ENCODE measurements at places on chromosomes 13 and 19. TPM values are rescaled to one million over a fixed set of nuclear protein-coding genes. Genes with fewer than 3 reads are reported as not detected.

GRCh38 chr19:1317274-1318003 is 31.8 kb downstream of the EFNA2 start:
- H3K27me3 ChIP-seq, result peaks cover 15% of the 10 kb centered on the region
- H3K27ac ChIP-seq, result no peak overlapping the region
- no peak overlapping the region for H3K4me3 ChIP-seq
- no peak for DNase-seq
- no peaks in the 10 kb centered on the region for H3K4me1 ChIP-seq

DNA sequence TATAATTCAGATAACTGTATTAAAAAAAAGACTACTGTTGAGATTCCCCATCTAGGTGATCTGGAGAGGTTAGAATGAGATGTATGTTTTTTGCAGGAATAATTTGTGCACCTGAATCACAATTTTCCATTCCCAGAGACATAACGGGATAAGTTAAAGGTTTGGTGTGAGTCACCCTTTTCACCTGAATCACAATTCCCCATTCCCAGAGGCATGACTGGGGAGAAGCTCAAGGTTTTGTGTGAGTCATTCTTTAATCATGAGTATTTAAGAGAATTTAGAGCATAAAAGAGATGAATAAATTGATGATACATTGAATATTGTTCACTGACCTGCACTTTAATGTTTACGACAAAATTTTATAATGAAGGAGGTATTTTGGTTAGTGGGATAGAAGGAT is 9.0 kb downstream of the OR7A5 start:
- no peaks in the 10 kb centered on the region for H3K36me3 ChIP-seq
- DNase-seq, result no peak
- H3K4me1 ChIP-seq, result no peaks in the 10 kb centered on the region
- no peak overlapping the region for H3K27ac ChIP-seq

DNA sequence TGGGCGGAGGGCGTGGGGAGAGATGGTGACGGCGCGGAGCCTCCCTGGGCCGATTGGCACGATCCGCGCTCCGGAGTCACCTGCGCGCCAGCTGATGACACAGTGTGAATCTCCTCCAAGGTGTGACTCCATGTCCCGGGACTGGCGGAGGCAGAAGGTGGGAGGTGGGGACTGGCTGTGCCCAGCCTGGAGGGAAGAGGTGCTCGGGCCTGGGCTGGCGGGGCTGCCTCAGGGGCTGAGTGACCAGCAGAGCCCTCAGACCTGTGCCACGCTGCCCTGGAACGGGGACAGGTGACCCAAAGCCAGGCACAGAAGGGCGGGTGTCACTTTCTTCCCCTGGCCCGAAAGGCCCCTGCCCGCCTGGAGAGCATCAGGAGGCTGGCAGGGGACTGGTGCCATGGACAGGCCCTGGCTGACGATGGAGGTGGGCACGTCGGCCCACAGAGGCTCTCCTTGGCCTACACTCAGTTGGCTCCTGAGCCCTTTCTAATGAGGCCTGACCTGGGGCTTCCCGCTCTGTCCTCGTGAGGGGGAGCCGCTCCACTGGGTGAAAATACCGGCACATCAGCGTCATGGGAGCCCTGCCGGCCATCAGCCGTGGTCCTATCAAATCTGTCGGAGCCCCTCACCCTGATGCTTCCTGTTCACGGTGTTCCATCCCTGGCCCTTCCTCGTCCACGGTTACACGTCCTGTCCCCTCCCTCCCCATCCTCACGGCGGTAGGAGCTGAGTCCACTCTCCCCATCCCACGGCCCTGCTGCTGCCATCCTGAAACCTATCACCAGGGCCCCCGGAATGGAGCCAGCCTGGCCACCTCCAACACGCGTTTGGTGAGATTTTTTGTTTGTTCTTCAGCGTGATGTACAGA is 75.6 kb downstream of the SPACA7 start:
- H3K4me3 ChIP-seq, result no peak overlapping the region
- H3K27ac ChIP-seq, result no peak overlapping the region
- H3K4me1 ChIP-seq, result no peaks in the 10 kb centered on the region
- peak; percentile 23 for DNase-seq

Gene AKAP8
- total RNA-seq, result 26.1 TPM

GRCh38 chr19:32063601-32064000 is 281.8 kb upstream of the ZNF507 start:
- DNase-seq, result no peak
- H3K4me3 ChIP-seq, result no peak overlapping the region
- no peak overlapping the region for H3K27ac ChIP-seq
- no peaks in the 10 kb centered on the region for H3K4me1 ChIP-seq

DNA sequence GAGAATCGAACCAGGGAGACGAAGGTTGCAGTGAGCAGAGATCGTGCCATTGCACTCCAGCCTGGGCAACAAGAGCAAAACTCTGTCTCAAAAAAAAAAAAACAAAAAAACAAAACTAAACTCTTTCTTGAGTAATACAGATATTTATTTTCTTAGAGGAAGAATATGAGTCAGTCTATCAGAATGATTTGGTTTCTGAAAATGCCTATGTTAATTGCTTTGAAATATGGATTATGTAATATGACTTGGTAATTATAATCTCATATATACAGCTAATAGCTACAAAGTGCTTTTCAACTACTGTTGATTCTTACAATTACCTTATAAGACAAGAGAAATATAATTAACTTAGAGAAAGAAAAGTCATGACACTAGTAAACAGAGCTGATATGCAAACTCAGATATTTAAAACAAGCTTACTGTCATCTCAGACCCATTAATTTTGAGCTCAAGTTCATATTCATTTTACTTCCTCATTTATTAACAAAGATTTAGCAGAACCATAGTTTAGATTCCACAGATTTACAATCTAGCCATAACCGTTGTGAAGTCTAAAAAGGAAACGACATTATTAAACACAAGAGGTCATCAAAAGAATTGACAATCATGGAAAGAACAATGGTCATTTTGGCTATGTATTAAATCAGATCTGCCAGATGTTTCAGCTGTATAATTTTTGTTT is 88.0 kb downstream of the TBC1D4 start:
- no peak for DNase-seq
- H3K27me3 ChIP-seq, result no peaks in the 10 kb centered on the region
- no peaks in the 10 kb centered on the region for H3K36me3 ChIP-seq
- no peak overlapping the region for H3K27ac ChIP-seq

Gene B3GNT3
- total RNA-seq, result 1.2 TPM

GRCh38 chr19:49064768-49065611 is at the start of gene NTF4:
Gene NTF4 (minus strand): TSS chr19:49064818. CDS start chr19:49061997, 2,821 bp downstream.
- H3K4me1 ChIP-seq, result no peaks in the 10 kb centered on the region
- H3K27me3 ChIP-seq, result peaks cover 36% of the 10 kb centered on the region
- H3K4me3 ChIP-seq, result peak within 1 kb of the TSS; percentile 71
- peak; percentile 92 for DNase-seq
- H3K27ac ChIP-seq, result no peak within 1 kb of the TSS

DNA sequence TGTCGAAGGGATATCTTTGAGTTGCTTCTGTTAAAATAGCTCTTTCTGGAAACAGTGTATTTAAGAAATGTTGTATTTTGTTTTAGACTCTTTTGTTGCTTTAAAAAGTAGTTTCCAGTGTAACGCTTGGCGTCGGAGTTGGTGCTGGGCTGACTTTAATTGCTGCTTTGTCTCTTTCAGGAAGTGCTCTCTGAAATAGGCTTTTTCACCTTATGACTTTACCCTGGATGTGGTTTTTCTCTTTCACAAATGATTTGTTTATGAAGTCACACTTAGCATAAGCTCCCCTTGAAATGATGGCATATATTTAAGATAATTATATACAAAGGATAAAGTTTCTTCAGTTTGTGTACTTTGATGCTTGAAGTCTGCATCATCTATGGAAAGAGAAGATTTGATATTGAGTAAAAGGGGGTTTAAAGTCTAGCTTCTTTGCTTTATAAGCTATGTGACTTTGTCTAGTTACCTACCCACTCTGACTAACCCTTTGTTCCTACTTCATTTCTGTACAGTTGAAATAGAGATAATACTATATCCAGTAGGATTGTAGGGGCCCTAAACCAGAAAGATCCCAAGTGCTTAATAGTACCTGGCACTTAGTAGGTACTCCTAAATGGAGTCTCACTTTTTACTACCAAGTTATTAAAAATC is at the start of gene GPR18:
TSS of gene GPR18 (minus strand) at position 170 of the 651 bp plus-strand sequence. CDS start 2,507 bp downstream, outside the sequence.
- no peaks in the 10 kb centered on the region for H3K4me1 ChIP-seq
- no peak within 1 kb of the TSS for H3K4me3 ChIP-seq
- H3K27ac ChIP-seq, result no peak within 1 kb of the TSS
- peaks cover 28% of the 10 kb centered on the region for H3K36me3 ChIP-seq
- no peaks in the 10 kb centered on the region for H3K27me3 ChIP-seq

DNA sequence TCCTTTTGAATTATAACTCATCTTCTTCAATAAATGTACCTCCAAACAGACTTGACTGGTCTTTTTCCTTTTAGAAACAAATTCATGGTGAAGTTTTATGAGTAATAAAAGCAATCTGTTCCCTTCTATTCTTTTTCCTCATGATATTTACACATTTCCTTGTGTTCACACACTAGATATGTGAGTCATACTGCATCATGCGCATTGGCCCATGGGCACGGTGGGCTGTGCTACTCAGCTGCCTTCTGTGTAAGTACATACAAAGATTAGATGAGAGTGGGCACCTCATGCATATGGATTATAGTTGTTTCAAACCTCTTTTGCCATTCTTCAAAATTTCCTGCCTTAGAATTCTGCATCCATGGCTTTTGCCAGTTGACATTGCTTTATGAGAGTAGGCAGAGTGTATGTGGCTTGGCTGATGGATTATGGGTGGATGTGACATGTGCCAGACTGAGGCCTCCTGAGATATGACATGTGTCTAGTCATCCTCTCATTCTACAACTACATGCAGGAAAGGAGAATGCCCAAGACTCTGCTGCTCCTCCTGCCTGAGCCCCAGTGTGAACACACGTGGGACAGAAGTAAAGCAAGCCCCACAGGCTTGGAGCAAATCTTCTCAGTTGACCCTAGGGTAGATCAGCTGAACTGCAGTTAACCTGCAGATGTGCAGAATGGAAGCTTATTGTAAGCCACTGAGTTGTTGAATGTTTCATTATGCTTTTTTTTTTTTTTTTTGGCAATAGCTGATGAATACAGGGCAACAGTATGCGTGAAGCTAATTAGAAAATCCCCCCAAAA is 109.9 kb downstream of the RBM26 start:
- H3K27ac ChIP-seq, result no peak overlapping the region
- no peaks in the 10 kb centered on the region for H3K4me1 ChIP-seq
- H3K27me3 ChIP-seq, result no peaks in the 10 kb centered on the region
- no peak for DNase-seq
- no peaks in the 10 kb centered on the region for H3K36me3 ChIP-seq

DNA sequence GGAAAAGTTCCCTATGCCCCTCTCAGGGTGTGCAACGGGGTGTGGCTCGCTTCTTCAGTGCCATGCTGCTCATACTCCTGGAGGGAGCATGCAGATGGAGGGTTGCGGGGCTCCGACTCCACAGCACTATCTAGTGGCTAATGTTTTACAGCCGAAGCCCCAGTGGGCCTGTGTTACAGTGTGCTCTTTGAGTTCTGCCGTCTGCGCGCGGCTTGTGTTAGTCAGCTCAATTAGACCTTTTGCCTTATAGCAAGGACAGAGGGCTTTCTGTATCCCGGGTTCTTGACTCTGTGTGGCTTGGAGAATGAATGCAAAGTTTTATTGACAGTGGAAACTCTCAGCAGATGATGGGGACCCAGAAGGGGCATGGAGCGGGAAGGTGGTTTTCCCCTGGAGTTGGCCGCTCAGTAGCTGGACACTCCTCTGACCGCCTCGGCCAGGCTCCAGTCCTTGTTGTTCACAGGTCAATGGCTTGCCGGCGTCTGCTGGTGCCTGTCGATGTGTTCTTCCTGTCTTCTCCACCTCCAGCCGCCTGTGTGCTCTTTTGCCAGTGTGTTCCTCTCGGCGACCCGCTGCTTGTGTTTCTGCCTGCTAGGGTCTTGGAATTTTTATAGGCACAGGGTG is 383.4 kb downstream of the LMO7 start:
- no peaks in the 10 kb centered on the region for H3K27me3 ChIP-seq
- H3K4me1 ChIP-seq, result no peaks in the 10 kb centered on the region
- peak; percentile 91 for DNase-seq
- H3K27ac ChIP-seq, result no peak overlapping the region
- no peak overlapping the region for H3K4me3 ChIP-seq

Gene CYP2A7
- total RNA-seq, result not detected

Gene SMAD9
- 8.3 TPM for total RNA-seq

DNA sequence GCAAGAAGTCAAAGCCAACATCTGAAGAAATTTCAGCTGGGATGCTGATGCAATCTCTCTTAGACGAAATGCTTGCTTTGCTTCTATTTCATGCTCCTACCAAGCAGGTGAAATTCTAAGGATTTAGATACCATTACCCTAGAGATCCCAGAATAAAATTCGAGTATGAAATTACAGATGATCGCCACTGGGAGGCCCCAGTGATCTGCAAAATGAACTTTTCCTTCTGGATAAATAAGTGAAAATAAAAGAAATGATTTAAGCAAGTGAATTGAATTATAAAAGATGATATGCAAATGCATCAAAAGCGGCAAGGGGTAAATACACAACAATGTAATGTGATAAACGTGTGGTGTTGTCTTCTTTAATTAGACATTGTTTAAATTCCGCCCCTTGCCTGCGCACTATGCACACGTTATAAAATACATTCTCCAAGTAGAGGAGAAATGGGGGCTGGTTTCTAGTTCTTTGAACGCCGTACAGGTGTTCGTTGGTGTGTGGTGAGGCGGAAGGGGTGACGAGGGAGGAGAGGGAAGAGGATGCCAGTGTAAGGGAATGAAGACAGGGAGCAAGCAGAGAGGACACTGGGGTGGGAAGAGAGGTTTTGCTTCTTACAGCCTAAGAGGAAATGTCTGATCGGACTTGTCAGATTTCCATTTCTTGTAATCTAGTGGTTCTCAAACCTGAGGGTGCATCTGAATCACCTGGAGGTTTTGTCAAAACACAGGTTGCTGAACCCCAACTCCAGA is 58.0 kb downstream of the ERCC5 start:
- H3K4me3 ChIP-seq, result no peak overlapping the region
- H3K36me3 ChIP-seq, result no peaks in the 10 kb centered on the region
- no peaks in the 10 kb centered on the region for H3K27me3 ChIP-seq
- peak; percentile 58 for DNase-seq

Gene ZNF442
- 1.9 TPM for total RNA-seq

DNA sequence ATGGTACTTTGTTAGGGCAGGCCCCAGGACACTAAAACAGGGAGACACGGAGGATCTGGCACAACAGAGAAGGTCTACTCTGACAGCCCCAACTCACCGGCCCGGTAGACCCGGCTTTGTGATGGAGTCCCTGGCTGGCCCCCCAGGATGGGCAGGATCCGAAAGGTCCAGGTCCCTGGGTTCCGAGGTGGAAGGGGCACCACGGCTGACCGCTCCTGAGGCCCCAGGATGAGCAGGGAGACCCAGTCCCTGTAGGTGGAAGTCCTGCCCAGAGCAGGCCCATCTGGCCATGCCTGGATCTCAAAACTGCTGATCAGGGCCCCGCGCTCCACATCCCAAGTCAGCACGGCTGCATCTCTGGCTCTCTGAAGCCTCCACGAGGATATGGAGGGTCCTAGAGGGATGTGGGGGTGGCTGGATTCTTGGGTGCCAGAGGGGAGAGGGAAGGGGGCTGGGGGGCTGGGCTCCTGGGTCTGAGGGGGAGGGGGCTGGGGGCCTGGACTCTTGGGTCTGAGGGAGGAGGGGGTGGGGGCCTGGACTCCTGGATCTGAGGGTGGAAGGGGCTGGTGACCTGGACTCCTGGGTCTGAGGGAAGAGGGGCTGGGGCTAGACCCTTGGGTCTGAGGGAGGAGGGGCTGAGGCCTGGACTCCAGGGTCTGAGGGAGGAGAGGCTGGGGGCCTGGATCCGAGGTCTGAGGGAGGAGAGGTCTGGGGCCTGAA is 4.6 kb downstream of the VSIG10L start:
- no peak overlapping the region for H3K27ac ChIP-seq
- H3K27me3 ChIP-seq, result no peaks in the 10 kb centered on the region
- peak; percentile 42 for DNase-seq

Gene LRRC4B
- 6.7 TPM for total RNA-seq

Gene MFSD12
- 48.2 TPM for total RNA-seq

Gene GPR12
- not detected for total RNA-seq

Data from endodermal cell (in vitro differentiated cells).